ENCODE measurements at places on chromosomes 5 and 9.

DNA sequence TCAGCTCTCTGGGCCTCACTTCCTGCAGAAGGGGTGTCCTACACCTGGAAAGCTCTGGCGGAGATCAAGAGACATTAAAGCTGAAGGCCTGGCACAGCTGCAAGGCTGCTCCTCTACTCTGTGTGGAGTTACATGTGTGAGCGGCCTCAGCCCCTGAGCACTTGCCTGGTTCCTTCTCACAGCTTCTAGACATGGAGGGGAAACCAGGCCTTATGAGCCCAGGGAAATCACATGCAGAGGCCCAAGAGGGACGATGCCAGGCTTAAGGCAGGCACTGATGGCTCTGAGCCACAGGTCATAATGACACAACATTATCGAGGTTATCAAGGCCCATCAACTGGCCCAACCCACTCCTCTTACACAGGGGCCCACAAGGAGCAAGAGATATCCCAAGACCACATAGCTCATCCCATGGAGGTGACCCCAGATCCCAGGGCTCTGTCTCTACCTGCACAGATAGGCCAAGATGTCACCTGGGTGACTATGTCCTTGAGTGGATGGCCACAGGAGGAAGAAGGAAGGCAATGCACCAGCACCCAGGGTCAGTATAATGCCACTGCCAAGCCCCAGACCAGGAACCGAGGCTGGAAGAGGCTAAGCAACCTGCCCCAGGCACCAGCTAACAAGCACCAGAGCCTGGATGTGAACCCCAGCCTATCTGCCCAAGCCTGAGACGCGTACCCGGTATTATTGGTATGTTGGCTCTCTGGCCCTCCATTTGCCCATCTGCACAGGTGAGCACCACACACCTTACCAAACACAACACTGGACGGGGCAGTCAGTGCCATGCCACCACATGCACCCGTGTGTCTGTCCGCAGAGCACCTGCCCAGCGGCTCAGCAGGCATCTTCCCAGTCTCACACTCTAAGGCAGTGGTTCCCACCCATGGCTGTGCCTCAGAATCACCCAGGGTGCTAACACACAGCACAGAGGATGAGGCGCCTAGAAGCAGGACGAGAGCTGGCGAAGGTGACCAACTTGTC, 143.3 kb downstream of the GABBR2 start:
- no peak for DNase-seq

- no peak for DNase-seq
Observed at GRCh38 chr5:38782180-38782835, 63.5 kb upstream of the OSMR start.

DNA sequence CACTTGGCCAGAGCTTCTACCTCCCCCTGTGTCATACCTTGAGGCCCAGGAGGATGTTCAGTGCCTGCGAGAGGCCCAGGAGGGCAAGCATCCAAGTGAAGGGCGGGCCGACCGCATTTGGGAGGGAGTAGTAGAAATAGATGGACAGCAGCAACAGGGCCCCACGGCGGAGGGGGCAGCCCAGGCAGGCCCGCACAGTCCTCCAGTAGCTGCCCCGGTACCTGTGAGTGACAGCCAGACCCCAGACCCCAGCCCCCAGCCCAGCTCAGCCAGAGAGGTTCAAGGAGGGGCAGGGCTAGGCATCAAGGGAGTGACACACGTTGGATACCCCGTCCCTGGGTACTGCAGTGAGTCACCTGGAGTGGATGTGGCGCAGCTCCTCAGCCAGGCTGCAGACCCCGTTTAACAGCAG, 1.4 kb downstream of the STING1 start:
- DNase-seq = no peak

DNA sequence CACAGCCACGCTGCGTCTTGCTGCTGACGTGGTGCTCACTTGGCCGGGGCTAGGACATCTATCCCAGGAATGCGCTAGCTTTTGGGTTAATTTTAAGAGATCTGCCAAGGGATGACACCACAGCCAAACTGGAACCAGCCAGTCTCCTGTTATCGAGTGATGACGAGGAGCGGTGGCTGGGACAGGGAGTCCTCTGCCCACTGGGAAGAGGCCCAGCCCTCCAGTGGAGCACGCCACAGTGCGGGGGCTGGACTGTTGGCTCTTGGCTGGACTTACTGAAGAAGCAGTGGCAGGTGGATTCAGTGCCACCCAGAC, 55.1 kb upstream of the PHYKPL start:
- DNase-seq = no peak

- DNase-seq = no peak
Observed at GRCh38 chr5:6450319-6450833, 1.7 kb downstream of the UBE2QL1 start.

- no peak for DNase-seq
Observed at GRCh38 chr5:7190712-7191250, 205.2 kb upstream of the ADCY2 start.

DNA sequence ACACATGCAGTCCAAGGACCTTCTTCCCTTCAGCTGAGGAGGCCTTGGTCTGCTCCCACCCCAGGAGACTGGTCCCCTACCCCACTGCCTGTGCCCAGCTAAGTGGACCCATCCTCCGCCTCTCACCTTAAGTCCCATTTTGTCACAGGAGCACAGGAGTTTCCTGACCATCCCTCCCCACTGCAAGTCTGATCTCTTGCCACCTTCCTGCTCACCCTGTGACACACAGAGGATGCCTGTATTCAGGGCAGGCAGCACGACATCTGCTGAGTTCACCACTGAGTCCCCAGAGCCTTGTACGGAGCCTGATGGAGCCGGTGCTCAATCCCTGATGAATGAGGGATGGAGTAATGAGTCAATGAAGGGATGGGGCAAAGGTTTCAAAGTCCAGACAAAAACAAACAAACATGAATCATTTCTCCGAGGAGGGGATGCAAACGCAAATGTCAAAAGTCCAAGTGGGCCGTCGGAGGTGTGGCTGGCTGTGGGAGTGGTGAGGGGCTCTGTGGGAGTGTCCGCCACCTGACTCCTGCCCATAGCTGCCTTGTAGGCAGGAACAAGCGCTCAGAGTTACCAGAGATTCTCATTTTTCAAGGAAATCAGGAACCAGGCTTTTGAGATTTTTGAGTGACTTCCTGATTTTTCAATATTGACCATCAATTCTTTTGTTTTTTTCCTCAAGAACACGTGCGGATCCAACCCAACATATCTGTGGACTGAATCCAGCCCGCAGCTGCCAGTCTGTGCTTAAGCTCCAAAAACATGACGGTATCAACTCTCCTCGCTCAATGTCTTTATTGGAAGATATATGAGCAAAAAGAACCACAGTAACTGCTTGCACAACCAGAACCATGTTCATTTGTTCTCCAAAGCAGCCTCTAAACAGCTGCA, 4.4 kb downstream of the RAPGEF1 start:
- DNase-seq = no peak

DNA sequence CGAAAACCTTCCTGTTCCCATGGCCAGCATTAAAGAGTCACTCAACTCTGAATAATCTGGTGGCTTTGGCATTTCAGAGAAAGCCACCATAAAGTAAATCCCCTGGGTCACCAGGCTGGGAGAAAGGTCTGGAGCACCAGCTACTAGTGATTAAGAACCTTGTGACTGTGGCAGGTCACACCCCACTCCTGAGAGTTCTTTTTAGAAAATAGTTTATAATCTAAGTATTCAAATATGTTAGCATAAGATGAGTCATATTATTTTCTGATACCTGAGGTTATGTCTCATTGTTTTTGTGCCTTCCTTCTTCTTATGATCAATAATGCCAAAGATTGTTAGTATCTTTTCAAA, 351.7 kb downstream of the ARRDC3 start:
- no peak for DNase-seq

GRCh38 chr5:2901096-2901495, 149.6 kb upstream of the IRX2 start:
- no peak for DNase-seq

DNA sequence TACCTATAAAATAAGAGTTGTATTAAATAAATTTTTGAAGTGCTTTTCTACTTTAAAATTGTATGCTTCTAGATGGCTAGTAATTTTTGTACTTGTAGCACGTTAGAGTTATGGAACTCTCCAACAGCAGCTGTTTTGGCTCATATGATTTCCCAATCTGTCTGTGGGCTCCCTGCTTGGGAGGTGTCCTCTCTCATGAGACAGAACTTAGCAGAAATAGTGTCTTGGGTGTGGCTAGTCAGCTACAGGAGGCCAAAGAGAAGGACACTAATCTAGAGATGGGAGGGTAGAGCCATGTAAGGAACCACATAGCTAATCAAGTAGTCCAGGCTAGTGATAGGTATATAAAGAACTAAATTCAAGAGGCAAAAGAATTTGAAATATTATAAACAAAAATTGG, 78.4 kb upstream of the DAB2 start:
- no peak for DNase-seq

DNA sequence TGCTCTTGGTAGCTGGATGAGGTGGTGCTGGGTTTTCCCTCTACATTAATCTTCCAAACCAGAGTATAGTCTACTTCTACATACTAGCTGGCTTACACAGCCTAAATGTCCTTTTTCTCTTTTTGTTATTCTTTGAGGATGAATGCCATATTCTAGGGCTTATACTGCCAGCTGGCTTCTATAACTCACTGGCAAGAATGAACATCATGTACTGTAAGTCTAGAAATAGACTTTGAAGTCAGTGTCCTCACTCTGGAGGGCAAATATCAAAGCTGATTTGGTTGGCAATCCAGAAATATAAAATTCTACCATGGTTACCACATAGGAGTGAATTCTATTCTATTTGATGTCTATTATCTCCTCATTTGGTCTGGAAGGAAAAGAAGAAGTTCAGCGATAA, 251.7 kb upstream of the TYRP1 start:
- no peak for DNase-seq

DNA sequence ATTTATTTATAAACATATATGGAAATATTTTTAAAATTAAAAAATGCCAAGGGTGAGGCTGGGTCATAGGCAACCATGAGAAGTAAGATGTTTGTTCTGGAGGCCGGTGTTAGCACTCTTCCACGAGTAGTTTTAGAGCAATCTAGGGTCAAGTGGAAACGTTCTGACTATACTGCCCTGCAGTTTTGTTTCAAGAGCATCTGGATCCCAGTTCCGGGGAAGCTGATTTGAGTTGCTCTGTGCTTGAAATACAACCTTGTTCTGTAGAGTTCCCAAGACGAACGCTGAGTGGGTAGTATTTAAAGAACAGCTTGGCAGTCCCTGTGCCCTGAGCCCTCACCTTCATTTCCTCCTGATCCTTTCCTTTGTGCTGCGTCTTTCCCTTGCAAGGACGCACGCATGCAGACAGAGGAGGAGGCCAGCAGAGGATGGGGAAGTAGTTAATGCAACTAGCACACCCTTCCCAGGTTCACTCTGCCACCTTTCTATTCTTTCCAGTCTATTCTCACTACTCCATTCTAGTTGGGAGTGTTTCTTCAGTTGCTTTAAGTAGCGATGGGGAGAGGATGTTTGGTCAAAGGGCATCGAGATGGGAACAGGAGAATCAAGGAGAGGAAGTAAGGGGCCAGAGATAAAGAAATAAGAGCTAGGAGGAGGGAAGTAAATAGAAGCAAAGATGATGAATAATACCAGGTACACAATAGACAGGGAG, 68.3 kb upstream of the ZSWIM6 start:
- DNase-seq = no peak

DNA sequence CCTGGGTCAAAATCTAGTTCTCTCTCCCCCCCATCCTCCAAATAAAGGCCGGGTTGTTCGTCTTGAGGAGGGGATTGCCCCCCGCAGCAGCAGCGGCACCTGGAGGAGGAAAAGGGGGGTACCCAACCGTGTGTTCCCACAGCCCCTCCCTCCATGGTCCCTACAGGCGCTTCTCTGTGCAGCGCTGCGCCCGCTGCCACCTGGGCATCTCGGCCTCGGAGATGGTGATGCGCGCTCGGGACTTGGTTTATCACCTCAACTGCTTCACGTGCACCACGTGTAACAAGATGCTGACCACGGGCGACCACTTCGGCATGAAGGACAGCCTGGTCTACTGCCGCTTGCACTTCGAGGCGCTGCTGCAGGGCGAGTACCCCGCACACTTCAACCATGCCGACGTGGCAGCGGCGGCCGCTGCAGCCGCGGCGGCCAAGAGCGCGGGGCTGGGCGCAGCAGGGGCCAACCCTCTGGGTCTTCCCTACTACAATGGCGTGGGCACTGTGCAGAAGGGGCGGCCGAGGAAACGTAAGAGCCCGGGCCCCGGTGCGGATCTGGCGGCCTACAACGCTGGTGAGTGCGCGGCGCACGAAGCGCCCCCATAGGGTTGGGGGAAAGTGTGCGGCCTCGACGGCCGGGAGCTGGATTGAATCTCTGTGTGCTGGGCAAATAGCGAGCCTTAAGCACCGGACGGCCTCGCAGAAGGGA, 3.5 kb downstream of the LHX2 start:
- no peak for DNase-seq

Data from iPS DF 6.9 (cell line).